ENCODE measurements at places on chromosomes 12 and 14.

DNA sequence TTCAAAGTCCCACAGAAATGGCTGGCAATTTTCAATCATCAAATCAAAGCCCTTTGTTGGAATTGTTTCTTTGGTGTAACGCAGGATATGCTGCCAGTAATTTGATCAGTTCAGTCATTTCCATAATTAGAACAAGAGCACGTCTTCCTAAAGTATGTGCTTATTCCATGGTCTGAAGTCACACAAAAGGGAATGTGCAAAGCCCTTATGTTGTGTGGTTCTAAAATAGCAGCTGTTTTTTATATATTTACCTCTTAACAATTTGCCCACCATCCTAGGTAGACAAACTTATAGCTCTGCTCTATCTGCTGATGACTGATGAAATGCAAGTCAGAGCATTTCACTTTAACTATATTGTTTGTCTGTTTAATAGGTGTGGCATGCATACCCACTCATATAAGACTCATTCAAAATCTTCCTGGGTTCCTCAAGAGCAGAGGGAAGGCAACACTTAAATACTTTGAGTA lies 176.1 kb upstream of the SLC38A2 start:
- DNase-seq: no peak

DNA sequence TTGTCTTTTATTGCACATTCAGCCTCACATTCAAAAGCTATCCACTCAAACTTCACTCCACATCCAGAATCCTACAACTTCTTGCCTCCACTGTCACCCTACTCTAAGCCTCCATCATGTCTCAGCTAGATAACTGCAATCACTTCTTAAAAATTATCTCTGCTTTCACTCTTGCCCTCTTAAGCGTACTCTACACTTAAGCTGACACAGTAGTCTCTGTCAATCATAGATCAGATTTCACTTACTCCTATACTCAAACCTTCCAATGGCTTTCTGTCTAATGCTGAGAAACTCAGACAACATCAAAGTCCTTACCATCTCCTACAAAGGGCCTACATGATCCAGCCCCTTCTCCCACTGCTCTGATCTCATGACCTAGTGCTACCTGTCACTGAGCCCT lies 304.1 kb downstream of the ITPR2 start:
- DNase-seq: no peak

DNA sequence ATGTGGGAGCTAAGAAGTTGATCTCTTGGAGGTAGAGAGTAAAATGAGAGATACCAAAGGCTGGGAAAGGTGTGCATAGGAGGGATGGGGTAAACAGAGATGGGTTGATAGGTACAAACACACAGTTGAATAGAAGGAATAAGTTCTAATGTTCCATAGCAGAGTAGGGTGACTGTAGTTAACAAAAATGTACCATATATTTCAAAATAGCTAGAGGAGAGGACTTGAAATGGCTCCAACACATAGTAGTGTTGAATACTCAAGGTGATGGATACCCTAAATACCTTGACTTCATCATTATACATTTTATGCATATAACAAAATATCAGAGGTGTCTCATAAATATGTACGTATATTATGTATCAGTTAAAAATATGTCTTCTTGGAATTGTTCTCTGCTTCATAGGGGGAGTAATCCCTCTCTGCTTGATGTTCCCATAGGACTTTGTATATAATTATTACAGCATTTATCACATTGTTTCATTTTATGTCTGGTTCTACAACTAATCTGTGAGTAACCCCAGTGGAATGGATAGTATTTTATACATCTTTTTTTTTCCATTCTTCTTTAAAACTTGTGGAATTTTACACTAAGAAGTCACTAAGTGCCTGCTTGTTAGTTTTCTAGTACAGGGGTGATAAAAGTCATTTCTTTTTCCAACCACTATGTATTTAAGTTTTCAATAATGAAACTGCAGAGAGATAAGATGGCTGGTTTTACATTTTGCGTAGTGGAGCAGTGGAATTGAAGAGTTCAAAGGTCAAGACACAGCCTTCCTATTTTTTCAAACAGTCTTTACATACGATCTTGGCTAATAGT lies 1940.0 kb upstream of the SEL1L start:
- no peak for DNase-seq

GRCh38 chr12:57057067-57057751 lies 7.3 kb upstream of the MYO1A start:
- no peak for DNase-seq

DNA sequence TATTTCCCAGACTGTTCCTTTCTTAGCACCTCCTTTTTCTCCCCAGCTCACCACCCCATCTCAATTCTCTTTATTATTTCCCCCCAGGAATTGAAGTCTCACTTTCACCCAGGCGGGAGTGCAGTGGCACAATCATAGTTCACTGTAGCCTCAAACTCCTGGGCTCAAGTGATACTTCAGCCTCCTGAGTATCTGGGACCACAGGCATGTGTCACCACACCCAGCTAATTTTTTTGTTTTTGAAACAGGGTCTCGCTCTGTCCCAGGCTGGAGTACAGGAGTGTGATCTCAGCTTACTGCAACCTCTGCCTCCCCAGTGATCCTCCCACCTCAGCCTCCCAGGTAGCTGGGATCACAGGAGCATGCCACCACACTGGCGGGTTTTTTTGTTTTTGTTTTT lies 11.0 kb downstream of the RACGAP1 start:
- no peak for DNase-seq

- no peak for DNase-seq
Observed at GRCh38 chr14:92792885-92793284, 1.2 kb upstream of the GOLGA5 start.

DNA sequence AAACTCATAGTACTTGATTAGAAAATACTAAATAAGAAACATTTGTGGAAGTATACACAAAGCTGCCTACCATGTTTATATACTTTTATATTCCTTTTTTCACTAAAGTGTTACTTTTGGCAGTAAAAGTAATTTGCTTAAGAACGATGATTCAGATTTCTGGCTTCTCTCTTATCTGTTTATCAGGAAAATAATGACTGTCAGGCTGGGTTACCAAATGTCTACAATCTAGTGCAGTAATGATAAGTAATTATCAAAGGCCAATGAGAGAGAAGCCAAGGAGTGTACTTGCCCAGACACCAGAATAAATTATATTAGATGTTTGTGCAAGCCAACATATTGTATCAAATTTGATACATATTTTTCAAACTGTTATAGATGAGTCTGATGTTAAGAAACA lies 113.4 kb downstream of the RALGAPA1 start:
- no peak for DNase-seq
